ENCODE measurements at places on chromosomes 3 and 15.
A peak's percentile ranks its signal among the peaks of the same experiment; 100 is the strongest.

DNA sequence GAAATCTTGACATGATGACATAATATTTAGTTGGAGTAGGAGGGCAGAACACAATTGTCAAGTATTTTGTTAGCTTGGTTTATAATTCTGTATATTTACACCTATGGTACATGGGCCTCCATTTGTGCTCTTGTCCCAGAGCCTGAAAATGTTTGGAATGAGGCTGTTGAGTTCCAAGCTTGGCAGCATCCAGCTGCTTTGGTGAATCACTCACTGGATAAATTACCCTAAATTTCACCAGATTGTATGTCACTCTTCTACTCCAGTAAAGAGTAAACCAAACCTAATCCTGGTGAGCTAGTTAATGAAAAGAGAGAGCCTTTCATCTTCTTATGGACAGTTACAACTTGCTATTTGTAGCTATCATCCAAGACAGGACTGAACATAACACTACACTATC, 928.7 kb downstream of the DIPK2A start:
- no peak for DNase-seq

- no peak for DNase-seq
Observed at GRCh38 chr3:138938056-138938876, 8.7 kb downstream of the FOXL2 start.

DNA sequence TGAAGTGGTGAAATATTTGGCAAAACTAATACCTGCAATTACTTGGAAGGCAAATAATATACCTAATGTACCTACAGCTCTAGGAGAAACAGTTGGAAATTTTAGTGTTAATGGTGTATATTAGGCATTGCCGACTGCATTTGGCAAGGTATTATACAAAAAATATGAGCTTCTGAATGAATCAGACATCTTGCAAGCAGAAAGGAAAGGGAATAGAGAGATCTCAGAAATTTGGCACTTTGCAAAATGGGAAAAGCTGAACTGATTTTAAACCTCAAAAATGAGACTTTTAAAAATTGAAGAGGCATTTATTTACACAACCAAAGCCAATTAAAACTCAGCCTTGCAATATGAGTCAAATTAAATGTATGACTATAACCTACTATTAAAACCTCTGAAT, 40.2 kb upstream of the C15orf61 start:
- DNase-seq, result no peak

DNA sequence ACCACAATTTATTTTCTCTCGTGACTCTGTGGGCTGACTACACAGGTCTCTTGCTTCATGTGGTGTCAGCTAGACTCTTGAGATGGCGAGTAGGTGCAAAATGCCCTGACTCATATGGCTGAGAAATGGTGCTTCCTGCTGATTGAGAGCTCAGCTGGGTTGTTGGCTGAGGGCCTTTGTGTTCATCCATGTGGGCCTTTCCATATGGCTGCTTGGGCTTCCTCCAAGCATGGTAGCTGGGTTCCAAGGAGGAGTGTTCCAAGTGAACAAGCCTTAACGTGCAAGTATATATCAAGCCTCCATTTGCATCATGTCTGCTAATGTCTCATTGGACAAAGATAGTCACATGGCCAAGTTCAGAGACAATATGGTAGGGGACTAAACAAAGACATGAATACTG, 164.0 kb downstream of the PDCD6IP start:
- no peak for DNase-seq

DNA sequence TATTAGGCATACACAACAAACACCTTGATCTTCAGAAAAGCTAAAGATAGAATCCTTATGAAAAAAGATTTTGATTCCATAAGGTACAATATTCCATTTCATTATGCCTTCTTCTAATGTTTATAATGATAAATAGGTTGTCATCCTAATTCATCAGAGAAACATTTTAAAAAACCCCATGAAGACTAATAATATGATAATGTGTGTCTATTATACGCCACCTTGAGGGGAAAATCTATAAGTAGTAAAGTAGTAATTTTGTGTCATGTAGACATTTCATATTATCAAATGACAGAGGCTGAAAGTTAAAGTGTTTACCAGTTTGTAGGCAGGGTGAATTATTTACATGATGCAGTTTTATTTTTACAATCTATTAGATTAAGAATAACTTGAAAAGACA, 524.3 kb downstream of the GBE1 start:
- no peak for DNase-seq

- no peak for DNase-seq
Observed at GRCh38 chr15:40444736-40445135, 4.0 kb downstream of the BAHD1 start.

DNA sequence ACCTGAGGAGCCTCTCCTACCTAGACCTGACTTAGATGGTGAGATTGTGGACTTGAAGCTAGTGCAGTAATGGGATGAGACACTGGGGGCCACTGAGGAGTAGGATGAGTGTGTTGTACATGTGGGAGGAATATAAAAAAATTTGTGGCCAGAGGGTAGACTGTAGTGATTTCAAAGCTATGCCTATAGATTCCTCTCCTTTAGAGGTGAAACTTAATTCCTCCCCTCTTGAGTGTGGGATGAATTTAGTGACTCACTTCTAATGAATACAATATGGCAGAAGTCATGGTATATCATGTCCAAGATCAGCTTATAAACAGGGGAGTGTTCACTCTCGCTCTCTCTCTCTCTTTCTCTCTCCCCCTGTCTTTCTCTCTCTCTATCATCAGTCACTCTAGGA, 6.7 kb downstream of the ZNF860 start:
- no peak for DNase-seq

GRCh38 chr3:45980819-45981218, 14.8 kb downstream of the FYCO1 start:
- no peak for DNase-seq

DNA sequence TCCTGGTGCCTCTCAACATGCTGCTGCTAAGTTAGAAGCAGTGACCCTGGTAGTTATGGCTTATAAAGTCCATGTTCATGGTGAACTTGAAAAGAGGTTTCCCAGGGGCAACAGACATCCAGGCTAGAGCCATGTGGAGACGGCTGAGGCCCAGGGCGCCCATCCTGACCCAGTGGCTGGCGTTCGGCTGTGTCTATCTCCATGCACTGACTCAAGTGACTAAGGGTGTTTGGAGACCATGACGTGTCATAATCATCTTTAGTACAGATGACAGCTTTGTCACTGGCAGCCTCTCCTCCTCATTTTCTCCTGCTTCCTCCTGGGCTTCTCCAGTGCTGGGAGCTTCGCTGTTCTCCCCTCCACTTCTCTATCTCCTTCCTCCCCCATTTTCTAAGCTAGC, 287.4 kb upstream of the LYSMD4 start:
- no peak for DNase-seq

GRCh38 chr15:81297603-81298575, 26.1 kb downstream of the STARD5 start:
- no peak for DNase-seq

DNA sequence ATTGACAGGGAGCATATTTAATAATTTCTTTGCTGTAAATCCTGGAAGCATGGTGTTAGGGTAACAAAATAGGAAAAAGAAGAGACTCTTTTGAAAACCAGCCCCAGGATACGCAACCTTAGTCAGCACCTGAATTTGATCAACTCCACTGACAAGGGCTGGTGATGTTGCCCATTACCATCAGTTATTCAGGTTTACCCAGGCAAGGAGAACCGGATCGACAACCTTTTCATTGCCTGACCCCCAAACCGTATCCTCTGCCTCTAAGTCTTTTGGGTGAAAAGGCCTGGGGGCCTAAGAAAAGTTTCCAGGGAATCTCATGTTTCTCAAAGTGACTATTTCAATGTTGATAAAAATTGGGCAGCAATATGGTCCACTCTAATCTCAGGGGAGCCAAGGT, 313.3 kb downstream of the KBTBD8 start:
- no peak for DNase-seq

GRCh38 chr15:56732135-56732885, 999 bp downstream of the ZNF280D start:
- DNase-seq, result no peak

DNA sequence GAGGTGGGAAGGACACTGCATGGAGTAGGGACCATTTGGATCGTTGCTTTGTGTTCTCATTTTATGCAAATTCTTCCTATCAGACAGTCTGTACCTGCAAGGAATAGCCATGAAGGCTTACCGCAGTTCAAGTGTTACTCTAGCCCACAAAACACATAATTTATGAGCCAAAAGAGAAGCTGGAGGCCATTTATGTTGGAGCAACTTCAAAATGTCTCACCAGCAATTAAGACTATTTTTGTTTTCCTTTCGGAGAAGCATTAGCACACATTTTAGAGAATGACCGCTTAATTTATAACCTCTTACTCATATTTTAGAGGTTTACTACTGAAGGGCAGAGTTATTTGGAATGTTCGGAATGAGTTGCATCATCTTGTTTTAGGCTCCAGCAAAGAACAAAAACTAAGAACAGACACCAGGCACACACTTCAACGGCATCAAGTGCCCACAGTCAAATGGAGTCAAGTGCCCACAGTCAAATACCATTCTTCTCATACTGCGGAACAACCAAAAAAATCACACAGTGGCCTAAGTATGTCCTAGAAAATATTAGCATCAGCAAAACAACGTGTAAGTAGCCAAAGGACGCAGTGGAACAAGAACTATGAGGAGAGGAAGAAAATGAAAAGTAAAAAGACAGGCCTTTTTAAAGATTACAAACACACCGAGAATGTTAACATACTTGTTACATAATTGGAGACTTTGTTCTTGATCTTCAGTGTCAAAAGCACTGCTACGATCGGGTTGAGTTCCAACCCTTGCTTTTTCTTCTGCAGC, 17.5 kb upstream of the GOLGA8J start:
- no peak for DNase-seq

GRCh38 chr15:70491201-70491621, 272.1 kb downstream of the UACA start:
- DNase-seq, result no peak

- DNase-seq, result no peak
Observed at GRCh38 chr3:167810236-167810635, 74.7 kb downstream of the SERPINI1 start.

- DNase-seq, result peak; percentile 21
Observed at GRCh38 chr3:129439226-129439816, 427 bp downstream of the MBD4 start.

DNA sequence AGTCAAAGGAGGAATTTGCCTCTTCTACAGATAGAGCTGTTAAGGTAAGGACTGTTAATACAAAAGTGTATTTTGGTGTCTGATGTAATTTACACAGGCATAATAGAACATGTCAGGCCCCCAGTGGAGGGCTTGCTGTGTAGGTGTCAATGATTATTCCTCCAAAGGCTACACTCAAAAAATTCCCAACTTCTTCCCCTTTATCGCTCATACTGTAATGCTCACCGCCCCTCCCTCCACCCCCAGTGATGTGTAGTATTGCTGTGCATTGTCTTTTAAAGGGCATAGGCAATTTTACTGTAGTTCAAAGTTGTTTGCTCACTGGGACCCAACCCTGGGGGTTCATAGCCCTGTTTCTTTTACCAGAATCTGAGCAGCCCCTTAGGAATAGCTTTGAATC, 32.2 kb downstream of the NSUN3 start:
- no peak for DNase-seq

DNA sequence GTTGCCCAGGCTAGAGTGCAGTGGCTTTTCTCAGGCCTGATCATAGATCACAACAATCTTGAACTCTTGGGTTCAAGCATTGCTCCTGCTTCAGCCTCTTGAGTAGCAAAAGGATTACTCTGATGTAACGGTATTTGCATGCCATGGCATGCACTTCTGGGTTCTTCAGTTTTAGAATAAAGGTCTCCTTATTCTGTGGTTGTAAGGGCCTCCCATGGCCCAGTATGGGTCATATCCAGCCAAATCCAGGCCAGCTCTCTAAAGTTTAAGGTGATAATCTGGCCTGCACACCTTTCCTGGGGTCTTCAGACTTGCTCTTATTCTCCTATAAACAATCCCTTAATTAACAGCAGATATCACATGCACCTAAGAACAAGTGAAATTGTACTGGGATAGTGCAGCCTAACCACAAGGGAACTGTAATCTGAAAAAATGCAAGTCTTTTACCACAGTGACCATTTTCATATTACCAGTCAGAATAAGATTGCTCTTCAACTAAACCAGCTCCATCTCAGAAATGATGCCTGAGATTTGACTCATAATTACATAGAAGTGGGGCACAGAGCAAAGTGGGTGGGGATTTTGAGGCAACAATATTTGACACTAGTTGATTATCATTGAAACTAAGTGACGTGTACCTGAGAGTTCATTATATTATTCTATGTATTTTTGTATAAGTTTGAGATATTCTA, 25.4 kb downstream of the COMMD2 start:
- DNase-seq, result no peak

DNA sequence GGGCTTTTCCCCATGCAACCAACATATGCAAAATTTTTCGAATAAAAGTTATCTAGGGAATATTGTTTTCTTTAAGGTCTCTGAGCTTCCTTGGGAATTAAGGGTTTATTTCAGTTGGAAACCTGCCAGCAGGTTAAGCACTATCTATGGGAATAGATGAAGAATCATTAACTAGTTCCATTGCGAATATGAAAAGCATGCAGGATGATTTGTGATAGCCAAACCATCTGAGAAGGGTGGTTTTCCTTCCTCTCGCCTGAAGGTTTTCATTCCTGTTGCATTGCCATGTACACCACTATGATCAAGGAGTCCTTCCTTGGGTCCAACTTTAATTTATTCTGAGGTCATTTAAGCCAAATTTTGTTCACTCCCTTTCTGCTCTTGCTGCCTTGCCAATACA, 184.9 kb downstream of the NR2F2 start:
- DNase-seq, result no peak

DNA sequence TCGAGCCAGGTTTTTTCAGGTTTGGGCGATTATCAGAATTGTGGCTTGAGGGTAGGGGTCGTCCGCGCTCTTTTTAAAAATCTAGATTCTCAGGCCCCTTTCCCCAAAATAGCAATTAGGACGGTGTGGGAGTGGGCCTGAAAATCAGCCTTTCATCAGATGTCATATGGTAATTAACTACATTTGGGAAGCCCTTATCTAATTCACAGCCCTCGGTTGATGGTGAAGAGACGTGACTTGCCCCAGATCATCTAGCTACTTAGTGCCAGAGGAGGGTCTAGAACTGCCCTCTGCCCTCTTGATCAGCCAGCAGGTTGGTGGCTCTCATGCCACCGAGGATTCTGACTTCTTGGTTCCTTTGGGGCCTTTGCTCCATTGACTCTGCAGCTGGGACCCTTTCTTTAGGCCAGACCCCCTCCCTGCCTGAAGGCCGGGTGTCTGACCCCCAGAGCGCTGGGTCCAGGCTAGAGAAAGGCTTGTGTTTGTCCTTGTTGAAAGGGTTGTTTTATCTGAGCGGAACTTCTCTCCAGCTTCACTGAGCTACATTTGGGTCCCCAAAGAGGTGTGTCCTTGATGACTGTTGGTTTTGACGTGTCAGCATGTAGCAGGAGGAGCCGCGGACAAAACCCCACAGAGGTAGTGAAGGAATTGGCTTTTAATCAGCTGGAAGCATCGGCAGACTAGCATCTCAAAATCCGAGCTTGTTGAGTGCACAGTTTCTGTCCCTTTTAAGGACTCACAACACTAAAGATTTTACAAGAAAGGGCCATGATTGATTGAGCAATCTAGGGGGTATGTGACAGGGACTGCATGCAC, 857 bp downstream of the AEN start:
- DNase-seq, result no peak

DNA sequence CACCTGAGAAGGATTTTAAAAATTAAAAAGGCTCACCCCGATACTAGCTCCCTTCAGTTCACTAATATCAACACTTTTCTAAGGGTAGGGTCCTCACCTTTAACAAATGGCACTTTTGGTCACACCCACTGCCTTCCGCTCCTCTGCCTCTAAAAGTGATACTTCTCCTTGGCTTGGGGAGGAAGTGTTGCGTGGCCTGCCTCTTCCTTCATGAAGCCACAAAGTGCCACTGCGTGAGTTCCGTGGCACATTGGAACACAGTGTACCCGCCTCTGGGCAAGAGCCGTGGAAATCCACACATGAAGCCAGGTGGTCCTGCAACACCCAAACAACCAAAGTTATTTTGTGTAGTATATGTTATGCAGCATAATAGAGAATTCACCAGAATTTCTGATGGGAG, 3.9 kb downstream of the B4GALT4 start:
- DNase-seq, result no peak
